ENCODE measurements at places on chromosomes 6 and 20.

DNA sequence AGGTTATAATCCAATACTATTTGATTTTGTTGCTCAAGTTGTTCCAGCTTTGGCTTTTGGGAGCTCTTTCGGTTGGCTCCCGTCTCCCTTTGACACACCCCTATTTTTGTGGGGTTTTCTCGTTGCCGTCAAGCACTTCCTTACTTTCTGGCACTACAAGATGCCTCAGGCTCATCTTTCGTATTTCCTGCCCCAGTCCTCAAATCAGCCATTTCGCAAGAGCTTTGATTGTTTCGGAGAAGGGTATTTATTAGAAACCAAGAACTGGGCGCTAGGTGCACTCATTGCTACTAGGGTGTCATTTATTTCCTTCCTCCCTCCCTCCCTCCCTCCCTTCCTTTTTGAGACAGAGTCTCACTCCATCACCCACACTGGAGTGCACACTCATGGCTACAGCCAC is 13.3 kb upstream of the SOX12 start:
- H3K27me3 ChIP-seq, result no peaks in the 10 kb centered on the region
- H3K36me3 ChIP-seq, result no peaks in the 10 kb centered on the region
- no peak overlapping the region for H3K4me3 ChIP-seq
- DNase-seq, result no peak
- no peak overlapping the region for H3K27ac ChIP-seq

- H3K4me3 ChIP-seq, result no peak overlapping the region
- no peaks in the 10 kb centered on the region for H3K4me1 ChIP-seq
- no peak overlapping the region for H3K27ac ChIP-seq
- DNase-seq, result no peak
- H3K27me3 ChIP-seq, result peaks cover 23% of the 10 kb centered on the region
- H3K36me3 ChIP-seq, result no peaks in the 10 kb centered on the region
These were observed 265.5 kb upstream of the EXOC2 start for GRCh38 chr6:958488-958887.

DNA sequence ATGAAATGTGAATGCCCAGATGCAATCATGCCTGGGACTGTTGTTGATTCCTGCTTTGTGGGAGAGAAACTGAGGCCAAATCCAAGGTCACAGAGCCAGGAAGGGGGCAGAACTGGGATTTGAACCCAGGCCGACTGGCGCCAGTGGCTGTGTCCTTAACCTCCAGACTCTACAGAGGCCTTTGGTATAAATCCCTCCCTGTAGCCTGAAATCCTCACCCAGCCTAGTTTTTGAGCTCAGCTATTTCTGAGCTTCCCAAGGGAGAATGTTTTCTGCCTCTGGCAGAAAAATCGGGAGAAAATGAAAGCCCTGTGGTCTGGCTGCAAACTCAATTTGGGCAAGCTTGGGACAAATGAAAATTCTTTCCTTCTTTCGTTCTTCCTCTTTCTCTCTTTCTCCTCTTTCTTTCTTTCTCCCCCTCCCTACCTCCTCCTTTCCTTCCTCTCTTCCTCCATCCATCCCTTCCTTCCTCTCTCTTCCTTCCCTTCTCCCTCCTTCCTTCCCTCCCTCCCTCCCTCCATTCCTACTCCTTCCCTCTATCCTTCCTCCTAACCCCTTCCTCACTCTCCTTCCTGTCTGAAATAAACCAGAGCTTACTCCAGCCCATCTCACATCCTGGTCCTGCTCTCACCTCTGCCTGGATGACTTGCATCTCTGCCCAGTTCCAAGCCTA is 34.9 kb downstream of the SNAI1 start:
- H3K27me3 ChIP-seq, result peaks cover 2% of the 10 kb centered on the region
- DNase-seq, result no peak
- no peak overlapping the region for H3K4me3 ChIP-seq
- peaks cover 13% of the 10 kb centered on the region for H3K4me1 ChIP-seq

DNA sequence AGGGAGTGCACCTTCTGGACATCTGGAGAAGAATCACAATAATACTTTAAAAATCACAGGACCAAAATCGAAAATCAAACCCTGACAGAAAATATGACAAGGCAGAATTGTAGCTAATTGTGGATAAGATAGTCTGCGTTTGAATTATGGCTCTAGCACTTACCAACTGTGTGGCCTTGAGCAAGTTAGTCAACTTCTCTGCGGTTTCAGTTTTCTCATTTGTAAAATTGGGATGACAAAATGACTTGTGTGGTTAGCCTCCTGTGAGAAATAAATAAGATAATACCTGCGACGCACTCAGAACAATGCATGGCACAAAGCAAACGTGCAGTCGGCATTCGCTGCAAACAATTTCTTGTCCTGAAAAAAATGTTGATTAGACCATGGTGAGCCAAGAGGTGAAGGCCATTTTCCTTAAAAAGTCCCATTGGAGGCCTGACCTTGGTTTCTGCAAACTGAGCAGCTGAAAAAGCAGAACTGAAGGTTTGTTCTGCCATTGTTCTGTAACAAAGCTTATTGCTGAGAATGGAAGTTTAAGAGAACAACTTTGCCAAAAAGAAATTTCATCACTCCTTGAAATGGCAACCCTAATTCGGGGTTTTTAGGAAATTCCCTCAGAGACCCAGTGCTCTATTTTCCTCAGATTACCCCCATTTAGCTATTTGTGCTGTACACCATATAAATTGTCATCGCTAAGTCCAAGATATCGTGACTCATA is 266.3 kb downstream of the ERMARD start:
- peaks cover 63% of the 10 kb centered on the region for H3K27me3 ChIP-seq
- DNase-seq, result peak; percentile 29
- H3K4me3 ChIP-seq, result no peak overlapping the region
- H3K27ac ChIP-seq, result no peak overlapping the region
